ENCODE measurements at places on chromosomes 6 and 20.

DNA sequence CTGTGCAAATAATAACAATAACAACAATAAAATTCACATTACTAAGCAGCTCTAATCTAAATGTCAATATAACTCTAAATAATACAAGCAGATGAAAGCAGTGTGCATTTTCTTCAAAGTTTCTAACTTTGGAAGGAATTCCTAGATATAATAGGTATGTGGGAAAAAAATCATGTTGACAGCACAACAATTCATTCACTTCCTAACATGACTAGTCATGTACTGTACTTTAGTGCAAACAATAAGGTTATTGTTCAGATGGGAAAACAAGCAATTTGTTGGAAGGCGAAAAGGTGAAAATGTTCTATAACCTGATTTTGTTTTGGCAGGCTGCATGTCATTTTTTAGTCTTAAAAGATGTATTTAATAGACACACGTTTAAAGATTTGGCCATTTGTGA is 484.3 kb upstream of the JAG1 start:
- DNase-seq: no peak

GRCh38 chr6:8707956-8708772 is 272.8 kb upstream of the SLC35B3 start:
- DNase-seq: no peak

- DNase-seq: no peak
These were observed 37.6 kb downstream of the BEND3 start for GRCh38 chr6:107077710-107078109.

DNA sequence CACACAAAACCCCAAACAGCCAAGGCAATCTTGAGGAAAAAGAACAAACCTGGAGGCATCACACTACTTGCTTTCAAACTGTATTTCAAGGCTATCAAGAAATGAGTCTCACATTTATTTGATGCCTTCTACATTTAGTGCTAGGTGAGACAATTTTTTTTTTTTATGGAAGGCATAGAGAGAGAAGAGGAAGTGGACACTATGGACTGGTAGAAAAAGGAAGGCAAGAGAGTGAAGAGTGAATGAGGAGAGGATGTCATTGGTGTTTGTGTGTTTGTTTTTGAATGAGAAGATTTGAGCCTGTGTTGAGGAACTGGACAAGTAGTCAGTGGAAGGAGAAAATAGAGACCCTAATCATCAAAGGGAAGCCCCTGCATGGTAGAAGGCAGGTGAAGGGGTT is 182.0 kb upstream of the JAG1 start:
- no peak for DNase-seq

- no peak for DNase-seq
These were observed 11.2 kb downstream of the UST start for GRCh38 chr6:148757944-148758480.

- DNase-seq: no peak
These were observed 1.2 kb downstream of the DNMT3B start for GRCh38 chr20:32763202-32764004.

GRCh38 chr6:13735031-13735430 is 23.4 kb upstream of the RANBP9 start:
- DNase-seq: no peak

DNA sequence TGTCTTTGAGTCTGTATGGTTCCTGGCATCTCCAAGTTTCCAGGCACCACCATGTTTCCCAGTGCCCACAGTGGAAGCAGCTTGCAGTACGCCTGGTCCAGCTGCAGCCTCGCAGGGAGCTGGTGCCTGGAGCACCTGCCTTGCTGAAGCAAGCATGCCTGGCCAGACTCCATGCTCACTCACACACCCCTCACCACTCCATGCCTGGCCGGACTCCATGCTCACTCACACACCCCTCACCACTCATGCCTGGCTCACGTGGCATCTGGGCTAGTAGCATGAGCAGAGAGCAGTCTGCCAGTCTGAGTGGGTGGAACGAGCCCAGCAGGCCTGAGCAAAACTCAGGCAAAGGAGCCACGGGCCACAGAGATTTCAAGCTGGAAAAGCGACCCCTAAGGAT is 214.3 kb downstream of the TFAP2C start:
- DNase-seq: no peak

- peak; percentile 94 for DNase-seq
These were observed 6.8 kb upstream of the MAPK13 start for GRCh38 chr6:36123270-36124139.

DNA sequence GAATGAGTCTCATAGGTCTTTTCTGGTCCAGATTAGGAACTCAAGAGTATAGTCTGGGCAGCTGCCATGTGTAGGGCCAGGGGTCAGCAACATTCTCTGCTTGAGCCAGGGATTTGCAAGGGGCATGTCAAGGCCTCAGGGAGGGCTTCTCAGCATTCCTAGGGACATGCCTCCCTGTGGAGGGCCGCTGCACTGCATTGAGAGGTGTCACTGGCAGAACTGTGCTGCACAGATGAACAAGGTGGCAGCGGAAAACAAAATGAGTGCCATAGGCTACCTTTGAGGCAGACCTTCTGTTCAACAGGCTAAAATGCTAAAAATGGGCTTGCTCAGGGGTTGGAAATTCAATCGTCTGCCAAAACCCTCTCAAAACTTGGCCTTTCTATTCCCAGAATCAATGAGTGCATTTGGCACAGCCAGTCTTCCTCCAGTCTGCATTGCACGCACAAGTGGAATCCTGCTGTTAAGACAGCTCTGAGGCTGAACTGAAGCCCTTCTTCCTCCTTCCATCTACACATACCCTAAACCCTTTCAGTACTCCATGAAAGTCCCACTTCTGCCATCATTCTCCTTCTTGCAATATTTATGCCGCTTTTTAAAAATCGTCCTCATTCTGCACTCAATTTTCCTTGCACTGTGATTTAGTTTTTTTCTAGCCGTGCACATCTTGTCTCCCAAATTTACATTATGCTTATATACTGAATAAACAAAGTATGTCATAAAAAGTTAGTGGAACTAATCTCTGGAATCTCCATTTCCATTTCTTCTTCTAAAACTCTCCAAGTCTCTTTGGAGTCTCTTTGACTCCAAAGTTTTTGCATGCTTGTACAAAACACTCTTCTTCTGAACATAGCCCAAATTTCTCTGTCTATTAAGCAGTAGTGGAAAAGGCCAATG is 51.7 kb downstream of the SLC26A8 start:
- DNase-seq: no peak

DNA sequence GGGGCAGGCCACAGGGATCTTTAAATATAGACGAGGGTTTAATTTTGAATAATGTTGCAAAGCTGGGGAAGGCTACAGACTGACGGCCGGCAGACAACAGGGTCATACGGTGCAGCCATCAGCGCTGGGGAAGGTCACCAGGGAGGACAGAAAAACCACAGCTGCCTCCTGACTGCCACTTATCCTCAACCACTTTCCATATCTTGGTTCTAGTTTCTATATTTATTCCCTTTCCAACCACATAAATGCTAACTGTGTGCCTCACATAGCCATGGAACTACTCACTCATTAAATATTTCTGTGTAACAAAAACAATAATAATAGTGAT is 85.7 kb upstream of the AGPAT4 start:
- no peak for DNase-seq

- no peak for DNase-seq
These were observed 251.2 kb downstream of the TMEM242 start for GRCh38 chr6:157072128-157072527.

- DNase-seq: no peak
These were observed 170.9 kb downstream of the DTNBP1 start for GRCh38 chr6:15491986-15492269.

DNA sequence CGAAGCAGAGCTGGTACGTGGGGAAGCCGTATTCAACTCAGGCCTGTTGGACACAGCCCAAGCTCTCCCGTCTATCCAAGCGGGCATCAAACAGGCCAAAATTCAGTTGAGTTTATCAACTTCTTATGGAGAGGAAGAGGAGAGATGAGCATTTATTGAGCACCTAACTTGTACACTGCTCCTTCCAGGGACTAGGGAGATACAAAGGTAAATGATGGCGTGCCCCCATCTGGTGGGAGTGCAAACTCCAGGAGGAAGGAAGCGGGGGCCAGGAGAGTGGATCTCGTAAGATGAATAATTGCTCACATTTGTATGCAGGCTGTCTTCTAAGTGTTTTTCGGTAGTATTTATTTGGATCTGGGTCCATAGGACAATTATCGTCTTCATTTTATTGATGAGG is 146.6 kb downstream of the SOBP start:
- no peak for DNase-seq

GRCh38 chr20:45874576-45874975 is 6.5 kb upstream of the ZSWIM1 start:
- no peak for DNase-seq

DNA sequence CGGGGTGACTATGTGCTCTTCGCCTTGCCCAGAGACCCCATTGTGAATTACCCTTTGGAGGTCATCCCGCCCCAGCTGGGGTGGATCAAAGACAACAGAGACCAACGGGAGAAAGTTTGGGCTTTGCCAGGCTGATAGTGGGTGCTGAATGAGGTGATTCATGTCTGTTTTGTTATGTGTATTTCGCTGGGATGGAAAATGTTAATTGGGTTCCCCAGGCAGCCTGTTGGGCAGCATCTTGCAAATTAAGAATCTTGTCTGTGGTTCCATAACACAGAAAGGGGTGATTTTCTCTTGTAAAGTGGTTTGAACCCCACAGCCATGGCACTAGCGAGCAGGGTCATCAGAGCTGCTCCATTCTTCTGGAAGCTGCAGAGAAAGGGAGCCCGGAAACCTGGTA is 63.1 kb upstream of the UNC93A start:
- DNase-seq: no peak

GRCh38 chr20:14801591-14802325 is 464.3 kb upstream of the FLRT3 start:
- DNase-seq: no peak

DNA sequence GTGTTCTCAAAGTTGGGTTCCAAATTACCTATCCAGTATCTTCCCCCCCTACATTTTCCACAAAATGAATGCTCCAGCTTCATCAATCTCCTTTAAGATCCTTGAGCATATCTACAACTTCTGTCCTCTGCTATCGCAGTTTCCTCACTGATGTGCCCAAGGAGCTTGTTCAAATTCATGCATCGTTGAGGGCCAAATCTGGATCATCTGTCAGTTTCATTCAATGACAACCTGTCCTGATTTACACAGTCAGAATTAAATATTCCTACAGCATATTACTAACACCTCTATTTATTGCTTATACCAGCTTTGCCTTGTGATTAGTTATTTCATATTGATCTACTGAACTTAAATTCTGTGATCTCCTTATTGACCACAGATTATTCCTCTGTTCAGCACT is 68.7 kb downstream of the GRM1 start:
- DNase-seq: no peak

DNA sequence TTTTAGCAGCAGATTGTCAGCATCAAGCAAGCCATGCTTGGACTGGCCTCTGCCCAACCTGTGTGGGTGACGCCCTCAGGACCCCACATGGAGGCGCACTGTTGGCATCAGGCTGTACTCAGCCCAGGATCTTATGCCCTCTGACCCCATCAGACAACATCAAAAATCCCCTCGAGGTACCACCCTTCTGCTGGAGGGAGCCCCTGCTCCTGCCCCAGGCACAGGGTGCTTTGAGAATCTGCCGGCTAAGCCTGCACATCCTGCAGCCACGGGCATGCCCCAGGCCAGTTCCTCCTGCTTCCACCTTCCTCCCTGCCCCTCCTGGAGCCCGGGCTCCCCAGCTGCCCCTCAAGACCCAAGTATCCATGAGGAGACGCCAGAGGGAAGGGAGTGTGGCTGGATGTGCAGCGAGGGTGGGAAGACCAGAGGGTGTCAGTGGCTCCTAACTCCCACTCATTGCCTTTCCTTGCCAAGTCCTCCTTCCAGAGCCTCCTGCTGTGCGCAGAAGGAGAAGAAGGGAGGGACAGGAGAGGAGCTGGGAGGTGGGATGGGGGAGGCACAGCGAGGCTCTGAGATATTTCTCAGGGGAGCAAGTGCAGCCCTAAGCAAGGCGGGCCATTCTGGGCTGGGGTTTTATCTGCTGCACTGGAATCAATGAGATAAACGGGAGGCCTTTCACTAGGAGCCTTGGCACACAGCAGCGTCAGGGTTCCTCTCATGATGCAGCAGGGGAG is 77.4 kb upstream of the CST7 start:
- DNase-seq: no peak

- no peak for DNase-seq
These were observed 98.9 kb downstream of the SMPDL3A start for GRCh38 chr6:122887941-122888340.

GRCh38 chr6:6685249-6686040 is 96.9 kb downstream of the LY86 start:
- no peak for DNase-seq

- DNase-seq: no peak
These were observed 19.1 kb upstream of the NNAT start for GRCh38 chr20:37501940-37502339.

- DNase-seq: no peak
These were observed 105.3 kb downstream of the PRDM13 start for GRCh38 chr6:99711925-99712324.

GRCh38 chr6:82030301-82030700 is 217.2 kb downstream of the IBTK start:
- no peak for DNase-seq
